ENCODE measurements at places on chromosomes 1 and 21.

- no peak for DNase-seq
These were observed 90.9 kb downstream of the MAN1C1 start for GRCh38 chr1:25707280-25708016.

GRCh38 chr1:228163007-228163753 lies 2.4 kb upstream of the IBA57 start:
- peak; percentile 15 for DNase-seq

GRCh38 chr21:17753736-17754135 lies 65.4 kb downstream of the C21orf91 start:
- no peak for DNase-seq

DNA sequence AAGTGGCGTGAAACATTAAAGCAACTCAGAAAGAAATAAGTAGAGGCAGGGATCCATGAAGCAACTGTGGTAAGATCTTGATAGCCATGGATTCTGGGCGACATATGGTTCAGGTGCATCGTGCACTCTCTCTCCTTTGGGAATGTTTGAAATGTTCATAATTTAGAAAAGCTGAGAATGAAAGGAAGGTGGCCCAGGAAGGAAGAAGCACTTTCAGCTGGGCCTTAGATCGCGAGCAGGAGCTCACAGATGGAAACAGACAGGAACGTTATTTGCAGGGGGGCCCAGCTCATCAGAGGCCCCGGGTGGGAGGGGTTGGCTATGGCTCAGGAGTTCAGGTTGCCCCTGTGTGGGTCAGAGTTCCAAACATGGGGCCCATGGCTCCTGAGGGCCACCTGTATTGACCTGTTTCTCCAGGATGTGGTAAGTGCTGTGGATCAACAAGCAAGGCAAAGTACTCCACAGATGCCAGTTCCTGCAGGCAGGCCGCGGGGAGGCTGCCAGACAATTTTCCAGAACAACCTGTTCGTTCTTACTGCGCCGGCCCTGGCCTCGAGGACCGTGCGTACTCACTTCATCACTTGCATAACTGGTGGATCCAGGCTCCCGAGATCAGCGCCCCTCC lies 253.2 kb downstream of the TOMM20 start:
- no peak for DNase-seq

GRCh38 chr1:50993645-50994044 lies 23.6 kb downstream of the CDKN2C start:
- no peak for DNase-seq

GRCh38 chr1:227764019-227764391 lies 28.8 kb downstream of the SNAP47 start:
- no peak for DNase-seq

DNA sequence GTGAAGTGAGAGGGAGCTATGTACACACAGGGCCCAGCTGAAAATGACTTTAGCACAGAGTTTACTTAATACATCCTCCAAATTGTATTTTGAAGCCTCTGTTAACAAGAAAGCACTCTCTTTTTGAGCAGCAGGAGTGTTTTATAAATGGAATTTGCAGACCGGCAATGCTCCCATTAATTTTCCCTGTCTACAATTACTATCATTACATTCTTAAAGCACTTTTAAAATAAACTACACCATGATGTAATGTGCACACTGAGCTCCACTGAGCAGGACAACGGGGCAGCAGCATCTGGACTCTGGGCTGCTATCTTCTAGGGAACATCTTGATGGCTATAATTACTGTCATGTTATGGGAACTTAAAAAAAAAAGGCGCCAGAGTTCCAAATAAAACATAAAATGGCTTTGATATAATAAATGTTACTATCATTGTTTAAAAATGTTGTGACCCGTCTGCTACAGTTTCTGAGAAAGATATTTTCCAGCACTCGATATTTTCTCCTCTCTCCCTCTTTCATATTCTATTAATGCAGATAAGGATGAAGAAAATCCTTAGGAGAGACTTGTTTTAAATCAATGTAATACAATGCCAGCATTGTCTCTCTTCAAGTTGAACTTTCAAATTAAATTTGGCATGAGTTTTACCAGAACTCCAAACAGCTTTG lies 150.9 kb downstream of the HLX start:
- no peak for DNase-seq

DNA sequence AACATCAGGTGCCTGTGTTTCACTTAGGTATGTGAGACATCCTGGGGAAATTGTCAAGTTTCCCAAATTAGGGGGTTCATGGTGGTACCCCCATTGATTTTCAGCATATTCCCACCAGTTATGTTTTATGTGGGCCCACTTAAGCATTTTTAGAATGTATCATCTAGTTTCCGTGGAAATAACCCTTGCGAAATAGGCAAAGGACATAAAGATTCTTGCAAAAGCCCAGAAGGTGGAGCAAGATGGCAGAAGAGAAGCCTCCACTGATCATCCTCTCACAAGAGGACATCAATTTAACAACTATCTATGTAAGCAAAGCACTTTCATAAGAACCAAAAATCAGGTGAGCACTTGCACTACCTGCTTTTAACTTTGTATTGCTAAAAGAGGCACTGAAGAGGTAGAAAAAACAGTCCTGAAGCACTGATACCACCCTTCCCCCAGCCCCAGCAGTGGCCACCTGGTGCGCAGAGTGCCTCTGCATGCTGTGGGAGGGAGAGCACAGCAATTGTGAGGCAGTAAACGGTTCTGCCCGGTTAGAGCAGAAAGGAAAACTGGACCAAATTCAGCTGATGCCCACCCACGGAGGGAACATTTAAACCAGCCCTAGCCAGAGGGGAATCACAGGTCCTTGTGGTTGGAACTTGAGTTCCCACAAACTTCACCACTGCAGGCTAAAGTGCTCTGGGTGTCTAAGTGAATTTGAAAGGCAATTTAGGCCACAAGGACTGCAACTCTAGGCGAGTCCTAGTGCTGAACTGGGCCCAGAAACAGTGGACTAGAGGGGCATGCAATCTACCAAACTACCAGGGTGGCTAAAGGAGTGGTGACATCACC lies 23.2 kb downstream of the MCOLN2 start:
- peak; percentile 31 for DNase-seq

Data from skeletal muscle cell (primary cell).